ENCODE measurements at places on chromosomes 4 and X. TPM values are rescaled to one million over a fixed set of nuclear protein-coding genes. Genes with fewer than 3 reads are reported as not detected.

GRCh38 chr4:13455411-13455810 is 28.7 kb downstream of the RAB28 start:
- DNase-seq = no peak

GRCh38 chr4:89915937-89916336 is 21.3 kb downstream of the MMRN1 start:
- no peak for DNase-seq

DNA sequence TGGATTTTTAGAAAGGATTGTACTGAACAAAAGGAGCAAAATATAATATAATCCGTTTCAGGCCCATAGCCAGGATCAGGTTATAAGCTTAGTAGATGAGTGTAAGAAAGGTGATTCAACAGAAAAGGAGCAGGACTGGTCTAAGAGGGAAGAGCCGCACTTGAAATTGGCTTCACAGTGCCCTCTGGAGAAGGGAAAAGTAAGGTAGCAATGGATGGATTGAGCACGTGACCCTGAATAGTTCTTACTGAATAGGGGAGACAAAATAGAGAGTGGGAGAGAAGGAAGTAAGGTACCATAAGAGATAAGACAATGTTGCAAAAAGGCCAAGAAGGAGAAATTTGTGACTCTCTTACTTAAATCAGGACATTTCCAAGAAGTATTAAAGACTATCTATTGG is 15.6 kb downstream of the CXorf66 start:
- DNase-seq = no peak

- DNase-seq = peak; percentile 71
These were observed 517 bp downstream of the LEF1 start for GRCh38 chr4:108168160-108168670.

DNA sequence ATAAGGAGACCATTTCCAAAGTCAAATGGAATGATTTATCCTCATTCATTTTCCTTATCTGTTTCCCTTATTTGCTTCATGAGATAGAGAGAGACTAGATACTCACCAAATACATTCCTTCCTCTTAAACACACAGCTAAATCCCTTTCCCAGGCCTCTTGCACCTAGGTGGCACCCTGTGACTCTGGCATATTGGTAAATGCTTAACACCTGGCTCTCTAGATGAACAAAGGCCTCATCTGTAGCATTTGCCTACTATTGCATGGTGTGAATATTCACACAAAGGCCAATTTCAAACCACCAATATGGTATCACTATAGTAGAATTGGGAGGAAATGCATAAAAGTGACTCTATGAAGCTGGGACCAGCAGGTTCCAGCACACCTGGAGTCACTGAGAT is 22.1 kb upstream of the SLC10A4 start:
- DNase-seq = no peak

GRCh38 chr4:40241026-40241425 is 44.2 kb downstream of the RHOH start:
- no peak for DNase-seq

DNA sequence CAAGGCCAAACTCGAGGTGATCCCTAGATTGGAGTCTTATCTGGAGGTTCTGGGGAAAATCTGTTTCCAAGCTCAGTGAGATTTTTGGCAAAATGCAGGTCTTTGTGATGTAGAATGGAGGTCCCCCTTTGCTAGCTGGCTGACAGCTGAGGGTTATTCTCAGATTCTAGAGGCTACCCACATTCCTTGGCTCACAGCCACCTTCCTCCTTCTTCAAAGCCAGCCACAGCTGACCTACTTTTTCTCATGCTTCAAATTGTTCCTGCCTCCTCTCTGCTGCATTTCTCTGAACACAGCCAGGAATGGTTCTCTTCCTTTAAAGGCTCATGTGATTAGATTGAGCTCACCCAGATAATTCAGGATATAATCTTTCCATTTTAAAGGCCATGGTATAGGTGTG is 86.9 kb downstream of the VCX3A start:
- no peak for DNase-seq

ASMT gene
- not detected for total RNA-seq

CENPU gene
- 13.2 TPM for total RNA-seq

EXOC1L gene
- not detected for total RNA-seq

TLR8 gene
- total RNA-seq = 1.7 TPM

ADRA2C gene
- total RNA-seq = 0.96 TPM

OPRPN gene
- 2.4 TPM for total RNA-seq

TRIM75 gene
- 1.2 TPM for total RNA-seq

All from umbilical cord (tissue), 2 donors.